Melanocyte of skin (primary cell): ENCODE measurements at places on chromosomes 2 and 18. TPM values are rescaled to one million over a fixed set of nuclear protein-coding genes. Genes with fewer than 3 reads are reported as not detected.

CD302 gene
- 5.0 and 8.3 TPM in 2 replicates for total RNA-seq

CLEC4F gene
- total RNA-seq, result not detected in 2 replicates

PRSS56 gene
- total RNA-seq, result not detected in 2 replicates

MZT2A gene
- total RNA-seq, result 57.1 and 67.6 TPM in 2 replicates

GATA6 gene
- total RNA-seq, result 0.33 and 0.46 TPM in 2 replicates

TNFRSF11A gene
- 0.34 and 0.73 TPM in 2 replicates for total RNA-seq

TMEM87B gene
- 27.6 and 55.4 TPM in 2 replicates for total RNA-seq

SERPINB11 gene
- total RNA-seq, result not detected in 2 replicates

ANKRD53 gene
- total RNA-seq, result 1.4 and 1.8 TPM in 2 replicates

GAREM1 gene
- 12.7 and 13.1 TPM in 2 replicates for total RNA-seq

TFPI gene
- total RNA-seq, result 8.9 and 9.0 TPM in 2 replicates
